Breast epithelium (tissue), 4 donors: ENCODE measurements at places on chromosomes 2 and 18. TPM values are rescaled to one million over a fixed set of nuclear protein-coding genes. Genes with fewer than 3 reads are reported as not detected.

DNA sequence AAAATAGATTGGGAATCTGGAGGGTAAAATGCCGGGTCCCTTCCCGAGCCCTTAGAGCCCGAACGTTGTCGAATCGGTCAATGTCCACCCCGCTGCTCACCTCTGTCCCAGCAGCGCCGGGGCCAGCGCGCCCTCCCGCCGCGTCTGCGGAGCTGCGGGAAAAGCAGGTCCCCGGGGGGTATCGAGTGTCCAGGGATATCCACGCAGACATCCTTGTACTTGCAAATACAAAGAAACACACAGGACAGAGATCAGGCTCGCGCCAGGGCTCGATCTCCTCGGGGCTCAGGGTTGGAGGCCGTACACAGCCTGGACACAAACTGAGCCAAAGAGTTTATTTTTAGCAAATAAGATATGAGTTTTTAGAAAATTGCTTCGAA is 2.3 kb upstream of the GATA6 start:
- no peak for DNase-seq

The ANKRD29 gene
- total RNA-seq = 8.8 TPM

The MREG gene
- total RNA-seq = 16.1 TPM

DNA sequence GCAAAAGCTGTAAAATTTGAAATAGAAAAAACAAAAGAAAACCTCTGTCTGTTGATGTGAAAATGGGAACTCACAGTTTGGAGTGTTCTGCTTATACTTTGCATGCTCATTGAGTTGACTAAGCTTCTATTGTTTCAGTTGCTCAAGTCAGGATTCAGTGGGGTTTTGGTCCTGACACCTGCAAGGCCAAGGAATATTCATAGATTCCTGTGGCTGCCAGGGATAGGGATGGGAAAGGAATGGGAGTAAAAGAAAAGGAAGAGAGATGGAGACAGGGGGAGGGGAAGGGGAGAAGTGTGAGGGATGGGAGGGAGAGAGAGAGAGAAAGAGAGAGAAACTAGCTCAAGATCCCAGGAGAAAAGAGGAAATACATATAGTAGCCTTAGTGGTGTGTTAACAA is 1.3 kb downstream of the CPS1 start:
- DNase-seq = no peak

GRCh38 chr18:6666012-6666685 is 63.4 kb upstream of the ARHGAP28 start:
- DNase-seq = no peak

The SP5 gene
- 7.9 TPM for total RNA-seq

The OSBPL6 gene
- 4.8 TPM for total RNA-seq

The ASNSD1 gene
- 65.6 TPM for total RNA-seq

The MALT1 gene
- total RNA-seq = 26.9 TPM

DNA sequence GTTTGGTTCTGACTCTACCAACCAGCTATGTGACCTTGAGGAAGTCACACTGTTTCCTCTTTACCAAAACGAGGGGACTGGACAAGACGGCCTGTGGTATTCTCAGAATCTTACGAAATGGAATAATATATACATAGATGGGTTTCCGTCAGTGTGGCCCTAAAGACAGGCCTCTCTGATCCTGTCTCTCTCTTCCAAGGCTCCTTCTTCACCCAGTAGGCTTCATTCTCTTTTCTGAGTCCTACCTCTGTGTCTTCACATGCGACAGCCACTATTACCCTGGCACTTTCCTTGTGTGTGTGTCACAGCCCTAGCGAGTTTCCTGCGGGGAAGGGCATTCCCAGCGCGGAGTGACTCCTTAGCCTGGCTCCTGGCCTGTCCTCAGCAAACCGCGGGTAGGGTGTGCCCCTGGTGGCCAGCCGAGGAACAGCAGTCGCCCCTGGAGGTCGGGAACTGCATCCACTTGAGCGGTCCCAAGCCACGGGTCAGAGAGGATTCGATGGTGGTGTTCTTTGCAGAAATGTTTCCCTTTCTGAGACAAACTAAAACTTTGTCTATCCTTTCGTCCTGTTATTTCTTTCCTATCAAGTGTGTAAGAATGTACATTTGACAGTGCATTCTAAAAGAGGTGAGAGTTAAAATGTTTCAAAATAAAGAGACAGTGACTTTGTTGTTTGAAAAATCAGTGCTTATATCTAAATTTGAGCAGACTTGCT is 63.3 kb downstream of the RAB31 start:
- DNase-seq = peak; percentile 47

The RASGRP3 gene
- total RNA-seq = 13.1 TPM

DNA sequence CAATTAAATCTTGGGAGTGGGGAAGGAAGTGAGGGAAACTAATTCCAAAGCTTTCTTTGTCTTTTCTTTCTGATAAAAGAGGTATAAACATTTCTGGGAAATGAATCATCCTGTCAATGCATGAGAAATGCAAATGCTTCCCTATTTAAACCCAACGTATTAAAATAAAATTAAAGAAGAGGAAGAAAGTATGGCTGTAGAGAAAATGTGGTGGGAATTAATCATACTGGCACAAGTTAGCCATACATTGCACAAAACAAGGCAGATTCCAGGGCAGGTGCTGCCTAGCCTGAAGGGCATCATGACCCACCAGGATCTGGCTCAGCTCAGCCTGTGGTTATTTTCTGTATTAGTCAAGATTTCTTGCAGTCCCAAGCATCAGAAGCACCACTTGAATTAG is 338.0 kb downstream of the NYAP2 start:
- DNase-seq = no peak

DNA sequence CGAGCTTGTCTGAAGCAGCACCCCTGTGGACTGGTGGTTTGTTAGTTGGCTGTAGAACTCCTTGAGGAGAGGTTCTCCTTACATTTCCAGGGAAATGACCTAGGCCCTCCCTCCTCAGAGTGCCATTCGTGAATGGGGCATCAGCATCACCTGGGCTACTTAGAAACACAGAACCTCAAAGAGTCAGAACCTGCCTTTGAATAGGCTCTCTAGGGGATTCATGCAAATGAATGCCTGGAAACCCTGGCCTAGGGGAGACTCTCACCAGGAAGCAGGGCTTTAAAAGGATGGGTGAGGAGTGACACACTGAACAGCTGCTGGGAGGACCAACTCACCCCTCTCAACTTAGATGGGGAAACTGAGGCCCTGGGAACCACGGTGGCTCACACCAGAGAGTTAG is 2.1 kb upstream of the MOCOS start:
- DNase-seq = no peak

GRCh38 chr2:54569745-54570301 is 113.7 kb downstream of the SPTBN1 start:
- DNase-seq = no peak

The BUB1 gene
- 0.66 TPM for total RNA-seq

The CHRNG gene
- not detected for total RNA-seq

DNA sequence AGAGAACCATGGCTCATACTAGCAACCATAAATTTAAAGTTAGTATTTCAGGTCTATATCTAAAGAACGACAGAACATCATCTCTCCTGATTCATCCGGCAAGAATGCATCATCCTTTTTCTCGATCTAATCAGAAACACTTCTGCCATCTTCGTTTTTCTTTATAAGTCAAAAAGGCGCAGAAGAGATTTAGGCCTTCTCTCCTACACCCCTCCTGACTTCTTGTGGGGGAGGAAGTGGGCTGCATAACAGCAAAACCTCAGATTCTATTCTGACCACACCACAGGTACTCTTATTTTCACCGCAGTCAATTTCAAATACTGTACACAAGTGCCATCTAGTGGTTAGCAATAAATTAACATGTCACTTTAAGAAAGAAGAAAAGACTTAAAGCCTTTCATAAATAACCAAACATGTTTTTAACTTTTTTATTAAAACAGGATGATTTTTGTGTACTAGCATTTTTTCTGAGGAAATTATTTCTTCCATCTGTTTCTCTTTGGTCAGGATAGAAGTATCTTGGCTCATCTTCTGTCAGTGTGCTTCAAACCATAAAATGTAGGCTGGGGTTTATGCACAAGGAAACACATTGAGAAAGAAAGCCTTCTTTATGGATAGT is 48.4 kb upstream of the PIK3C3 start:
- no peak for DNase-seq

- DNase-seq = no peak
Measured at GRCh38 chr18:58447402-58448095, 181.3 kb downstream of the ALPK2 start.

DNA sequence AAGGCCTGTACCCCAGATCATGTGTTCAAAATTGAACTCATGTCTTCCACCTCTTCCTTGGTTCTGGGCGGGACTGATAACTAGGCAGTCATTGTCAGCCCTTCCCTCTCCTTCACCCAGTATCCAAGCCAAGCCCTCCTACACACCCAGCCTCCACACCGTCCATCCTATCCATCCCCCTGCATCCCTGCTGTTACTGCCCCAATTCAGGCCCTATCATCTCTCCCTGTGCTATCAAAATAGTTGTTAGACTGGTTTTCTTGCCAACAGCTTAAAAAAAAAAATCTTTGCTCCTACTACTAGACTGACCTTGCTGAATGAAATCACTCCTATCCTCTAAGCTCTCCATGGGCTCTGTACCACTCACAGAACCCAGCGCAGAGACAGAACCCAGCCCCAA is 32.8 kb downstream of the TGFA start:
- DNase-seq = no peak

The SULT1C2 gene
- total RNA-seq = not detected

The ATP6V1B1 gene
- total RNA-seq = 1.8 TPM

DNA sequence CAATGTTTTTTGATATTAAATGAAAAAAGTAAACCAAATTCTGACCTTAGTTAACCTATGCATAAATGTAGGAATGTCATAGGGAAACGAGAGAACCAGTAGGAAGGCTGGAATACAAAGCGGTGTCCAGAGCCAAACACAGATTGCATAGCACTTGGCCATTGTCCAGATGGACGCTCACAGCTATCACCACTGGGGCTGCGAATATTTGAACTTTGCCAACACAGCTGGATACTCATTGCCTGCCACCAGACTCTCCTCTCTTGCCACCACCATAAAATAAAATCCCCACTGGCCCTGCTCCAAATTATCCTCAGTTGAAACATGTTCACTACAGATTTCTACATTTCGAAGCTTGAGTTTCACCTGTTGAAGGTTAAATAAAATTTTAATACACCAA is 159.3 kb upstream of the GULP1 start:
- DNase-seq = no peak

GRCh38 chr18:42707080-42707479 is 408.4 kb downstream of the RIT2 start:
- DNase-seq = no peak

DNA sequence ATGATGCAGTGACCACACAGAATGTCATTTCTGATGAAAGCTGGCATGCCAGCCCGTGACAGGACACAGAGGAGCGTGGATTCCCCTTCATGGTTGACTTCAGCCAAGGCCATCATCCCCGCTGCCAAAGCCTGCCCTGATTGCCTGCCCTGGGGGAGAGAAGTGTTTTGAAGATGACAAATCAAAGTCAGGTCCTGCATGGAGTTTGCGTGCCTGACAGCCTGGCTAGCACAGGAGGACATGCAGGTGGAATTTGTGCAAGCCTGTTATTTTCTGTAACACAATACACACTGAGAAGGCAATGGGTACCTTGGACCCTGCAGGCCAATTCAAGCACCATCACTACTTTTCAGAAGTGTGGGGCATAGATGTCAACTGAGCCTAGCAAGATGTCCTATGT is 5.4 kb upstream of the IL1R2 start:
- DNase-seq = no peak

The ZAP70 gene
- 4.0 TPM for total RNA-seq

The SLC25A12 gene
- total RNA-seq = 15.5 TPM

The FAM98A gene
- total RNA-seq = 31.8 TPM

- peak; percentile 26 for DNase-seq
Measured at GRCh38 chr2:106197878-106198277, 3.8 kb upstream of the UXS1 start.

The MYOM1 gene
- total RNA-seq = 5.9 TPM

DNA sequence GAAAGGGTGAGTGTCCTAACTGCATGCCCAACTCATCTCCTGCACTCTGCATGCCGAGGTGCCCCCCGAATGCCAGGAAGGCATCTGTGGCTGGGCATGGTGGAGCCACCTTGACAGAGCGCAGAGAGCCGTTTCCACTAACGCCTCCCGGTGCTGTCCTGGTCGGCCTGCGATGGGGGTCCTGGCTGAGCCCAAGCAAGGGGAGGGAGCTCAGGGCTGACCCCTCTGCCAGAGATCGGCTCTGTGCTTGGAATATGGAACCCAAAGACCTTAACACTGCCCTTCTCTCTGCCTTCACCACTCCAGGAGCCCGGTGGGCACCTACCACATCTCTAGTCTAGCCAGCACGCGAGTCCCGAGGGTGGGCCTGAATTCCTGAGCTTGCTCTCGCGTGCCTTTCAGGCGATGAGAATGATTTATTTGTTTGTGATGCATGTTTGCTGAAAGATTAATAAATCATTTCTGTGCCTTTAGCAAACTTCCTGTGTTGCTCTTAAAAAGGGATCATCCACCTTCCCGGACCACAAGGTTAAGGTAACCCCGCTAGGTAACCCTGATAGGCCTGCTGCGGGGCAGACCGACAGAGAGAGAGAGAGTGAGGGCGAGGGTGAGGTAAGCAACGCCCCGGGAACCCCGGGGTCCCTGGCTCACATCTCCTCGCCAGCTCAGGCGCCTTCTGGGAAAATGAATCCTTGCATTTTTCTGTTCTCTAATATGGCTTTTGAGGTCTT is 35.3 kb downstream of the PDIA6 start:
- DNase-seq = no peak

DNA sequence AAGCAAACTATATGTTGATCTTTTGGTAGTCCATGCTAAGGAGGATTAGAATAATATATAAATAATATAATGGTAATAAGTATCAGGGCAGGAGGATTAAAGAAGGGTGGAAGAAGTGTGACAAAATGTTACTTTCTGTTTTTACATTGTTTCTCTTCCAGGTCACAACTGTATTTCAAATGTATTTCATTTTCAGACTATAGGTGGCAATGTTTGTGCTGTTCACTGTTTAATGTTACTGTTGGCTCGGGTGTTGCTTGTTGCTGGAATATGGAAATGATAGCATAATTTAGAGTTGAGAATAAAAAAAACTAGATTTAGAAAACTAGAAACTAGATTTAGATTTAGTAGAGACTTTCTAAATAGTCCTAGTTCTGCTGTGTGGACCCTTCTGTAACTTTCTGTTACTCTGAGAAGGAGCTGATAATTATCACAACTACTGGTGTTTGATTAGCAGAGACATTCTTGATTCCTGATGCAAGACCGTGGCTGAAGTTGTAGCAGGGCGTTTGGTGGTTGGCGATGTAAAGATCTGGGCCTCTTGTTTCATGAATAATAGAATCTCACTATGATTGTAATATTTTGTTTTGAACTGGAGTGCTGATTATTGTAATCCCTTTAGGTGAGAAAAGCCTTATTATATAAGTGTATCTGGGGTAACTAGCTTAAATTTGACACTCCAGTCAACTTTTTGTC is 7.9 kb downstream of the NEDD4L start:
- DNase-seq = no peak

The DES gene
- 29.6 TPM for total RNA-seq

DNA sequence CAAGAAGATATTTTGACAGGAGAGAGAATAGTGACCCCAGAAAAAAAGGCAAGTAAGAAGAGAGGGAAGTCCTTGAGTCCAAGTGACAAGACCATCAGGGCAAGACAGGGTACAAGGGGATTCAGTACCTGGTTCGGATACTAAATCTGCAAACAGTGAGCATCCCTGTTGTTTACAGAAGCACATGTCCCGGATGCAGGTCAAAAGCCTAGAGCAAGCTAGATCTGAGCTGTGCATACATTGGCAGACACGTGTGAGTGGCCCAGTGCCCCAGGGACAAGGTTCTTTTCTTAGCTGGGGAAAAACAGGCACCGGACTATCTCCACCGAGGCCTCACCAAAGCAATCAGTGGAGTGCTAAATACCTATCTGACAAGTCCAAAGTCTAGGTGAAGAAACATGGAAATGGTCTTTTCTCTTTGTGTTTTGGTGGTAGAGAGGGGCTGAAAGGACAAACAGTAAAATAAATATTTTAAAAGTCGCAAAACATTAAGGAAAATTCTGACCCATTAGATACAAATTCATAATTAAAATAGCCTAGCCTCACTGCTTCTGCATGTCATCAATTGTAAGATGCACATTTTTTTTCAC is 165.2 kb downstream of the SUCLG1 start:
- no peak for DNase-seq
